Activated CD8-positive, alpha-beta memory T cell treated with anti-CD3 and anti-CD28 coated beads for 1 hour (primary cell): ENCODE measurements at places on chromosomes 5 and 9.

- DNase-seq, result no peak
Observed at GRCh38 chr5:1793301-1793740, 6.3 kb downstream of the MRPL36 start.

GRCh38 chr5:173094012-173094661, 38.0 kb downstream of the CREBRF start:
- DNase-seq, result no peak

GRCh38 chr9:97807681-97808080, 45.3 kb upstream of the FOXE1 start:
- no peak for DNase-seq

DNA sequence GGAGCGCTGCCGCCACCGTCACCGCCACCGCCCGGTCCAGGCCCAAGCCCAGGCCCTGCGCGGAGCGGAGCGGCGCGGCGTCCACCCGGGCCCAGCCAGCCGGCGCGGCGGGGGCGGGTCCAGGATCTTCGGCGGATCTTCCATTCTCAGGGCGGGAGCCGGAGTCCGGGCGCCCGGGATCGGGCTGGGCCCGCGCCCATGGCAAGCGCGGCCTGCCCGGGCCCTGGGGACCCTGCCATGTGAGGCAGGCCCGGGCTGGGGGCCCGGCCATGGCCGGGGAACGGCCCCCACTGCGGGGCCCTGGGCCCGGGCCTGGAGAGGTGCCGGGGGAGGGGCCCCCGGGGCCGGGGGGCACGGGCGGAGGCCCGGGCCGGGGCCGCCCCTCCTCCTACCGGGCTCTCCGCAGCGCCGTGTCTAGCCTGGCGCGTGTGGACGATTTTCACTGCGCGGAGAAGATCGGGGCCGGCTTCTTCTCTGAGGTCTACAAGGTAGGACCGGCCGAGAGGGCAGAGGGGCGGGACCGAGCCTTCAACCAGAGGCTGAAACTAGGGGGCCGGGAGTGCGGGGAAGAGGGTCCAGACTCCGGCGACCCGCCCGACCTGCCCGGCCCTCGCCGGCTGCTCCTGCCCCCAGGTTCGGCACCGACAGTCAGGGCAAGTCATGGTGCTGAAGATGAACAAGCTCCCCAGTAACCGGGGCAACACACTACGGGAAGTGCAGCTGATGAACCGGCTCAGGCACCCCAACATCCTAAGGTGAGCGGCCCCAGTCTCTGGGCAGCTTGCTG, 482 bp downstream of the TESK1 start:
- DNase-seq, result no peak

DNA sequence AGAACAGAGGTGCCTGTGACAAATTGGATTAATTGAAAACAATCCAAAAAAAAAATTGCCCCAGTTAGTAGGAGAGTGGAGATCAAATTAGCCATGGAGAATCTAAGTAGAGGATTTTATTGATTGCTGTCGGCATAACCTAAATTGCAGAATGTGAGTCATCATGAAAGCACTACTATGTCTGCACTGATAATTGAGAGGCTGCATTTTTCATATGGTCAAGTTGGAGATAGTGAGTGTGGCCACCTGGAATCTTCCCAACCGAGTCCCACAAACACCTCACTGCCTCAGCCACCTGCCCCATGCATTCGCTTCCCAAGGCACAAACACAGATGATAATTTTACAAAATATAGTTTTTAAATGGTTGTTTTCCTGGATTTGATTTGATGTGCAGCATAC, 123.7 kb downstream of the NTRK2 start:
- DNase-seq, result no peak

GRCh38 chr9:38417003-38417945, 7.0 kb downstream of the IGFBPL1 start:
- no peak for DNase-seq

DNA sequence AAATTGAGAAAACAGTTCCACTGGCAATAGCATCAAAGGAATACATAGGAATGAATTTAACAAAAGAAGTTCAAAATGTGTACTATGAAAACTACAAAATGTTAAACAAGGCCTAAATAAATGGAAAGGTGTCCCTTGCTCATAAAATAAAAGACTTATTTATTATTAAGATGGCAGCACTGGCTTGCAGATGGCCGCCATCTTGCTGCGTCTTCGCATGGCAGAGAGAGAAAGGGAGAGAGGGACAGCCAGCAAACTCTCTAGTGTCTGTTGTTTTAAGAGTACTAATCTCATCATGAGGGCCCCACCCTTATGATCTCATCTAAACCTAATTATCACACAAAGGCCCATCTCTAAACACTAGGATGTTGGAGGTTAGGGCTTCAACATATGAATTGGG, 47.1 kb downstream of the ABLIM3 start:
- no peak for DNase-seq

DNA sequence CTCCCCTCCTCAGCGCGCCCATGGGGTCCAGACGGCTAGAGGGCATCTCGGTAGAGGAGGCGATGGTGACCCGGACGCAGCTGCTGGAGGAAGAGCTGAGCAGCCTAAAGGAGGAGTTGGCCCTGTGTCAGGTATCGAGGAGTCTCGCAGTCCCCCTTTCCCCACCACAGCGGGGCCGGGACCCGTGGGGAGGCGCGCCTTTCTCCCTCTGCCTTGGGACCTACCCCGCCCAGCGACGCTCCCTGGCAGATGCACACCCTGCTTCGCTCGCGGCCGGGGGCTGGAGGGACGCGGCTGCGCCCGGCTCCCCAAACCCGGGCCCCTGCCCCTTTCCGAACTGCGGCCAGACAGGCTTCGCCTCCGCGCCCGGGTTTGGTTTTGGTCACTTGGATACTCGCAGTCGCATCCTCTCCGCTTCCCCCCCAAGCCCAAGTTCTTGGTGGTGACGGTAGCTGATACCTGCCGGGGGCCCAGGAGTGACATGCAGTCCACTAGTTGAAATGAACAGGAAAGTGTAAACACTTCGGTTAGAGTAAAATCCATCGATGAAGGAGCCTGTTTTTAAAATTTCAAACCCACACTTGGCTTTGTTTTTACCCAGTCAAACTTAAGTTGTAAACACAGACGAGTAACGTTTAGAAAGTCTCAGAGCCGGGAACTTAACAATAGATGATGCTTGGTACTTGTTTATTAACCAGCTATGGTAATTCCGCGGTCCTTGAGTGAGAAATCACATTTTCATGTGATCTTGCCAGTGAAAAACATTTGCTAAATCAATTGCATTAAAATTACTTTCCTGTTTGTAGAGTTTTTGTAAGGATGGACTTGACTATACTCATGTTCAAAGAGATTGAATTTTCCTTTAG, 688 bp downstream of the CNTLN start:
- no peak for DNase-seq

DNA sequence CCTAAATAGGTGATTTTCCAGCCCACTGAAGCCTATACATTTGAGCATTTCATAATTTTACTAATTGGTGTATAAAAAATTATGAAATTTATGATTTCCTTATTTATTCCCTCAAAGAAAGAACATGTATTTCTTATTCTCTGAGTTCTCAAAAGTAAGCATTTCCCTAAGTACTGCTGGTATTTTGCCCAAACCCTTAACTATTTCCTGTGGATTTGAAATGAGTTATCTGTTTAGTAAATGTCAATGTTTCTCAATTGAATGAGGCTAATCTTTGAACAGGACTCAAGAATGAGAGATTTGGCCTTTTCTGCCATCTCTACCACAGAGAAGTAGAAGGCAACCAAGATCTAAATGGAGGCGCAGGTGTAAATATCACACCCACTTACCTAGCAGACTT, 751.7 kb downstream of the TLE1 start:
- no peak for DNase-seq

DNA sequence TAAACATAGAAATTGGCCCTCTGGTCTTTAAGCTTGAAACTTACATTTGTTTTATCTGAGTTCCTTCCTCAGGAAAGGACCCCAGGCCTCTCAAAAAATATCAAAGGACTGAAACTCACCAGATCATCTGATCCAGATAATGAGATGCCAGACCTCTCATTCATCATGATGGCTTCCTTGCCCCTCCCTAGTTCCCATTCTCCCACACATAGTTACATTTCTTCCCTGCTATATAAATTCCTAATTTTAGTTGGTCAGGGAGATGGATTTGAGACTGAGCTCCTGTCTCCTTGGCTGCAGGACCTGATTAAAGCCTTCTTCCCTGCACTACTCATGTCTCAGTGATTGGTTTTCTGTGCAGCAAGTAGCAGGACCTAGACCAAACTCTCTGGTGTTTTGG, 119.4 kb upstream of the SPIN1 start:
- DNase-seq, result no peak

DNA sequence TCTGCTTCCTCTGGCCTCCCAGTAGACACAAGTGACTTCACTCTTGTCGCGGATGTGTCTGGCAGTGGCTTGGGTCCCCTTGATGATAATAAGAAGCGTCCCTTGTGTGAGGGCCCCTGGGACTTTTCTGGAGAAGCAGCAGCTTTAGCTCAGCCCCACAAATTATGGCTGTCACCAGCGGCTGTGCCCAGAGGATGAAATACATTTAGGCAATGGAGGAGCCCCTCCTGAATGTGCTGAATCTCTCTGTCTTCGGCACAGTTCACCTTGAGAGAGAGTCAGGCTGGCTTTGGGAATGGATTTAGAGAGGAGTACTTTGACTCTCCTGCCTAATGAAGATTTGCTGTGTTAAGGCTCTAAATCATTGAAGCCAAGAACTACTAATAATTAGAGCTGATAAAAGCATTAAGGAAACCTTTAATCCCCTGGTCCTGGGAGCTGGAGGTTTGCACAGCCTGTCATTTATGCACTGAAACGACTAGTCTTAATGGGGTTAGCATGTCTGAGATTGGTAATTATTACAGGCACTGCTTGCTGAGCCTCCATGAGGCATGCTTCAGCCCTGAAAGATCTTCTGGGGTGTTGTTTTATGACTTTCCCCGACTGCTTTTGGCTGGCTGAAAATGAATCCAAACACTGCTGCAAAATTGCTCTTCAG, 127.0 kb downstream of the TENT4A start:
- DNase-seq, result no peak

DNA sequence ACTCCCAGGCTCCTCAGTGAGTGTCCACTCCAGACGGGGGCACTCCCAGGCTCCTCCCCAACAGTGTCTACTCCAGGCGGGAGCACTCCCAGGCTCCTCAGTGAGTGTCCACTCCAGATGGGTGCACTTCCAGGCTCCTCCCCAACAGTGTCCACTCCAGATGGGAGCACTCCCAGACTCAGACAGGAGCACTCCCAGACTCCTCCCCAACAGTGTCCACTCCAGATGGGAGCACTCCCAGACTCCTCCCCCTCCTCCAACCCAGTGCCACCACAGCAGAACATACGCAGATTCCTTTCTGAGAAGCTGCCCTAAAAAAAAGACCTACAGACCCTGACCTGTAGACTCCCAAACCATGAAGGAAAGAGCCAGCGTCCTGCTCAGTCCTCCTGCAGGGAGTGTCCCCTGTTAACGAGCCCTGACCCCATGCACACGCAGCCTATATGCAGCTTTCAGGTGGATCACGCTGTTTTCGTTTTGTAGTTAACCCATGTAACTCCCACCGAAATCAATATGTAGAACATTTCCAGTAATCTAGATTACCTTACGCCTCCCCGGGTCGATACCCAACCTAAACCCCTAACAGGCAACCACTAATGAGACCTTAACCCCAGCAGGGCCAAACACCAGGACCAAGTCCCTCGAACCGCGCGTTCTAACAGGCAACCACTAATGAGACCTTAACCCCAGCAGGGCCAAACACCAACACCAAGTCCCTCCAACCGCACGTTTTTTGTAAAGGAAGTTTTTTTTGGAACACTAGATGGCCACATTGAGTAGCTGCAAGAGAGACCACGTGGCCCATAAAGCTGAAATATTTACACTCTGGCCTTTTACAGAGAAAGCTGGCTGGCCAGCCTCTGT, 15.7 kb downstream of the PNPLA7 start:
- DNase-seq, result no peak

GRCh38 chr5:156778752-156779151, 71.3 kb upstream of the PPP1R2B start:
- no peak for DNase-seq

DNA sequence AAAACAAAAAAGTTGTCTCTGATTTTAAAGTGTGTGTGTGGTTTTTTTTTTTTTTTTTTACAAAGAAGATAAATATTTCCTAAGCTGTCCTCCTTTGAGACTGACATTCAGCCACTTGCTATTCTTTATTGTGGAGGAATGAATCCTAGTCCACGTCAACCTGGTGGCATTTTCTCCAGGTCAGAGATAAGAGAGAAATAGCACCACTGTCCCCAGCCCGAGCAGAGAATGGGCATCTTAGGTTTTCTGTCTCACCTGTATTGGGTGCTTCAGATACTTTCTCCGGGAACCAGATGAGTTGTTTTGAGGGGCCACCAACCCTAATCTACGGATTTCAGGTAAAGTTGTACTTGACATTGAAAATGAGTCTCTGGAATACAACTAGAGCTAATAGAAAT, 1.4 kb downstream of the ITGA2 start:
- no peak for DNase-seq

GRCh38 chr9:21875893-21876292, 73.5 kb downstream of the MTAP start:
- no peak for DNase-seq

GRCh38 chr5:135429301-135430134, 17.6 kb downstream of the DCANP1 start:
- no peak for DNase-seq

DNA sequence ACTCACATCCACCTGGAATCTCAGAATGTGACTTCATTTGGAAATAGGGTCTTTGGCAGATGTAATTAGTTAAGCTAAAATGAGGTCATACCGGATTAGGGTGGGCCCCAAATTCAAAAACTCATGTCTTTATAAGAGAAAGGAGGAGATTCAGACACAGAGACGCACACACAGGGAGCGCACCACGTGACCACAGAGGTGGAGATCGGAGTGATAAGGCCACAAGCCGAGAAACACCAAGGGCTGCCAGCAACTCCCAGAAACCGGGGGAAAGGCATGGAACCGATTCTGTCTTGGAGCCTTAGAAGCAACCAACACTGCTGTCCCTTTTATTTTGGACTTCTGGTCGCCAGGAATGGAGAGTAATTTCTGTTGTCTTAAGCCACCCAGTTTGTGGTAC, 31.8 kb upstream of the LMX1B start:
- DNase-seq, result no peak

DNA sequence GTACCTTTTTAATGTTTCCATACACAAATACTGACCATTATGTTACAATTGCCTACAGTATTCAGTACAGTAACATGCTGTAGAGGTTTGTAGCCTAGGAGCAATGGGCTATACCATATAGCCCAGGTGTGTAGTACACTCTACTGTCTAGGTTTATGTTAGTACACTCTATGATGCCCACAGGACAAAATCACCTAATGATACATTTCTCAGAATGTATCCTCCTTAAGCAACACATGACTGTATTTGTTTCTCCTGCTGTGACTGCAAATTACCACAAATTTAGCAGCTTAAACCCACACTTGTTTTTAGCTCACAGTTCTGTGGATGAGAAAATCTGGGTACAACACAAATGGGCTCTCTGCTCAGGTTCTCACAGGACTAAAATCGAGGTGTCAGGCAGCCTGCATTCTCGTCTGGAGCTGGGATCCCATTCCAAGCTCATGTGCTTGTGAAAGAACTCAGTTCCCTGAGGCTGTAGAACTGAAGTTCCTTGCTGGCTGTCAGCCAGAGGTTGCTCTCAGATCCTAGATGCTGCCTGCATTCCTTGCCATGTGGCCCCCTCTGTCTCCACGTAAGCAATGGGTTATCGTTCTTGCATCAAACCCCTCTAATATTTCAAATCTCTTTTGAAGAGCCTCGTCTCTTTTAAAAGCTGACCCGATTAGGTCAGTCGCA, 38.6 kb upstream of the PIK3R1 start:
- no peak for DNase-seq

- DNase-seq, result no peak
Observed at GRCh38 chr9:104094534-104095015, 466 bp downstream of the SMC2 start.

- no peak for DNase-seq
Observed at GRCh38 chr5:141343953-141344463, 379 bp downstream of the PCDHGA3 start.
